ENCODE measurements at places on chromosomes 13 and 19.

- no peak for DNase-seq
Observed at GRCh38 chr19:45824041-45824471, 8.9 kb upstream of the RSPH6A start.

- no peak for DNase-seq
Observed at GRCh38 chr19:13428352-13428751, 77.9 kb downstream of the CACNA1A start.

GRCh38 chr13:34747507-34747906 lies 194.6 kb upstream of the NBEA start:
- no peak for DNase-seq

- no peak for DNase-seq
Observed at GRCh38 chr13:45296259-45296658, 44.7 kb downstream of the TPT1 start.

DNA sequence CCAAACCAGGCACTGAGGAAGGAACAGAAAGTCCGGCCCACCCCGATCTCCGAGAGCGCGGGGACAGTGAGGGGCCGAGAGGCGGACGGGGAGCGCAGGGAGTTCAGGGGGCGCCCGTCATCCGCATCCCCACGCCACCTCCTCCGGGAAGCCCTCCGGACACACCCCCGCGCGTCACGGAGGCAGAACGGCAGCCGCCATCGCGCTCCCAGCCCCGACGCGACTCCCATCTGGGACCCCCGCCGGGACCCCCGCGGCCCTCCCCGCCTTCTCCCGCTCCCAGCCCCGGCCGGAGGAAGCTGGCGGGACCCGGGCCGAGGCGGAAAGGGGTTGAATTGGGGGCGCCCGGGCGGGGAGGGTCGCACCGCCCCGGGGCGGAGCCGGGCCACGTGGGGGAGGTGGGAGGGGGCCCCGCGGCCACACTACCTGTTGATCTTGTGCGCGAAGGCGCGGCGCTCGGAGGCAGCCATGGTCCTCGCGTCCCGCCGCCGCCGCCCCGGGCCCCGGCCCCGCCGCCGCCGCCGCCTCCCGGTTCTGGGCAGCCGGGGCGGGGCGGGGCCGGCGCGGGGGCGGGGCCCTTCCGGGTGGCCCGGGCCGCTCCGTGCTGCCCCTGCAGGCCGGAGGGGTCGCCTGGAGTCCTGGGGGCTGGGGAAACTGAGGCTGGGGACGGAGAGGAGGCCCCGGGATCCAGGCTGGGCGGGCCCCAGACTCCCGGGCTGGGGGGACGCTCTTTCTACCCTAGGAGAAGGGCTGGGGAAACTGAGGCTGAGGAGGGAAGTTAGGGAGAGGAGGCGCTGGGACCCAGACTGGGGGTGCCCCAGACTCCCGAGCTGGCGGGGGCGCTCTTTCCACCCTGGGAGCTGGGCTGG lies at the start of gene DOCK6:
Gene DOCK6, minus strand, starts transcription at position 554 of the 869 bp plus-strand sequence. Its CDS starts 84 bp downstream, at position 470.
- DNase-seq, result no peak

- no peak for DNase-seq
Observed at GRCh38 chr13:98514288-98514687, 62.6 kb downstream of the STK24 start.

- no peak for DNase-seq
Observed at GRCh38 chr19:39110263-39110967, 15.2 kb upstream of the PAK4 start.

DNA sequence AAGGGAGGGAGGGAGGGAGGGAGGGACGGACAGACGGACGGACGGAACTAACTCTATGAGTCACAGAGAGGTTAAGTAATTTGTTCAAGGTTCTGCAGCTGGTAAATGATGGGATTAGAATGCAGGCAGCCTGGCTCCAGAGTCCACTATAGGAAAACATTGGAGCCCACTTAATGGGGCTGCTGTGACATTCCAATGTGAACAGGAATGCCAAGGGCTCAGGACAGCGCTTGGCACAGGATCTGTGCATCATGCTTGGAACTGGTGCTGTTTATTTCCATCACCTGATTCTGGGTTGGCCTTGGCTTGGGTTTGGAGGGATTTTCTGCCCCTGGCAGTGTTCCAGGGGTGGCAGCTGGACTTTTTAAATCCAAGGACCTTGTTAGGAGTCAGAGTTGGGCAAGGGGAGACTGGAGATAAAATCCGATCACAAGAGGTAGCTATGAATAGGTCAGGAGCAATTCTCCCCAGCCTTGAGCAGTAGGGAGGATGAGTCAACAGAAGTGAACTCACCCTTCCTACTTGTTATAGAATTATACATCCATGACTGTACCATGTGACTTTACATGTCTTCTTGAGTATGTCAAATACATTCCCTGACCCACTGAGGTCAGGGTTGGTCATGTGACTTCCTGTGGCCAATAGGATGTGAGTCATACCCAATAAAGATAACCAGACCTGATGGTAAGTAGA lies 7.8 kb upstream of the HIF3A start:
- DNase-seq, result no peak

GRCh38 chr19:2561895-2562294 lies 86.0 kb downstream of the GADD45B start:
- DNase-seq, result no peak

DNA sequence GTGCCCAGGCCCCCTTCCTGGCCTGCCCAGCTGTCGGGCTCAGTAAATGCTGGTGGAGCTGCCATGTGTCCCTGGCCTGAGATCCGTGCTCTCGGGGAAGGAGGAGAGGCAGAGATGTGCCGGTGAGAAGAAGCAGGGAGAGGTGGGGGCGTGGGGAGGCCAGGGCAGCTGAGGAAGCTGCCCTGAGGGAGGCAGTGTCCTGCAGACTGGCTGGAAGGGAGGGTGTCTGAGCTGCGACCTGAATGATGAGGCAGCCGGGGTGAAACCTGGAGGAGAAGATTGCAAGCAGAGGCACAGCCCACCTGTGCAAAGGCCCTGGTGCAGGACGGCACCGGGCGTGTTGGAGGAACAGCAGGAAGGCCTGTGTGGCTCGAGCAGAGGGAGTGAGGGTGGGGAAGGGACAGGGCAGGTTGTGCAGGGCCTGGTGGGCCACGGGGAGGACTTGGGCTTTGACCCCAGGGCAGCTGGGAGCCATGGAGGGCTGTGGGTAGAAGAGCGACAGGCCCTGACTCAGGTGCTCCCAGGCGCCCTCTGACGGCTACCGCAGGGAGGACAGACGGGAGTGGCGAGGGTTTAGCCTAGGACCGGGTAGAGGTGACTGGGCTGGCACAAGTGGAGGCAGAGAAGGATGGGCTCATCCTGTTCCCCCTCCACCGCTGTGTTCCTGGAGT lies 14.0 kb upstream of the CELF5 start:
- no peak for DNase-seq

DNA sequence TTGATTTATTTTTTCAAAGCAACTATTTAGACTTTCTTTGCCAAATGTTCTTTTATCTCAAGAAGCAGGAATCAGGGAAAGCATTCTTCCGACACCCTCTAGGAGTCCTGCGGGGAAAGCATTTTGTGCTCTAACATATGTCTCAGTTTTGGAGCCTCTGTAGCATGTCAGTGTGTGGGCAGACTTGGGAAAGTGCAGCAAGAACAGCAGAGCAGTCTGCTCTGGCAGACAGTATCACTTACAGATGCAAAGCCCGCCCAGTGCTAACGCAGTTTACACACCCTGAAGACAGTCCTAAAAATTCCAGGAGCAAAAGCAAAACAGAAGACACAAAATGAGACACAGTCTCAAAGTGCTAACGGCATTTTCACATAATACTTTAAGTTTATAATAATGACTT lies 393.5 kb downstream of the KLF12 start:
- no peak for DNase-seq

GRCh38 chr13:48161530-48162179 lies 66.8 kb upstream of the MED4 start:
- no peak for DNase-seq

DNA sequence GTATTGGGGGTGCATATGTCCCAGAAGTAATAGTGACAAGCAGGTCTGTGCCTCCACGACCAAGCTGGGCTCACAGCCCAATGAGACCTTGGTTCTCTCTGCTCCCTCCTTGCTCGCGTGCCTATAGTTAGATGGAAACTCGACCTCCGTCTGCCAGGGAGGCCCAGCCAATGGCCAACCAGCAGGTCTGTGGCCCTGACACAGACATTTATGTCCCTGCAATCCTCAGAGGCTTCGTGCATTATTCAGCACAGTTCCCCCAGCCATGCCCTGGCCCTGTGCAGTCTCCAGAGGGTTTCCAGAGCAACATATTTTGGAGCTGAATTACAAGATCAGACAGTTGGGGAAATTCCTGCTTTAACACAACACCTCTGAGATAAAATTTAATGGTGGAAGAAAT lies 105.1 kb downstream of the UQCRFS1 start:
- DNase-seq, result no peak

GRCh38 chr13:39208636-39209035 lies 170.4 kb downstream of the NHLRC3 start:
- no peak for DNase-seq

DNA sequence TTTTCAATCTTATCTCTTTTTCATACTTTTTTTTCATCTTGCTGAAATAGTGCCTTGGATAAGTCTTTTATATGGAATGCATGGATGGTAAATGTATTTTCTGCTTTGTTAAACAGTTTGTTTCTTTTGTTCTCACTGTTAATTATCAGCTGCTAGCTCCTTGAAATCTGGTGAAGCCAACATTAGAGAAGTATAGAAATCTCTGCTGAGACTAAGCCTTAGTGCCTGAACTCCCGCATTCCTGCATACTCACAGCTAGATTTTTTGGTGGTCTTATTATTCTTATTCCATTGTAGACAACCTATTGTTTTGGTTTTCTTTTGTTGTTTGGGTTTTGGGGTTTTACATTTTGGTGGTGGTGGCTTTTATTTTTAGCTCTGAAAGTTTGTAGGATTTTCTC lies 48.4 kb downstream of the DNAJC15 start:
- DNase-seq, result no peak
